ENCODE measurements at places on chromosomes 3 and 15.

DNA sequence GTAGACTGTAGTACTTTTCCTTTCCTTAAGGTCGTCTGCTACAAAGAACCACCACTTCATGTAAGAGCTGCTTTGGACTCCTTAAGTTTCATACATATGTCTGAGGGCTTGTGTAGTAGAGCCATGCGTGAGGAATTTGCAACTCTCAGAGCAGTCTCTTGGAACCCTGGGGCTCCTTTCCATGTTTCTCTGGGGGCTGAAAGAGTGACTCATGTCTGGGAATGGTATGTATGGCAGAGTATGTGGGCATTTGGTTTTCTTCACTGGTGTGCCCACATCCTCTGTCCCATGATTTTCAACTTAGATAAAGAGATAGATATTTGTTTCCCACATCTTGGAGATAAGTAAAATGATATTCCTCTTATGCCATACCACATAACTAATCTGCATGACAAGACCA lies 20.6 kb upstream of the RBM5 start:
- no peak for DNase-seq

GRCh38 chr3:107589454-107589853 lies 66.7 kb downstream of the BBX start:
- no peak for DNase-seq

GRCh38 chr3:194070634-194071409 lies 65.1 kb upstream of the HES1 start:
- peak; percentile 96 for DNase-seq

DNA sequence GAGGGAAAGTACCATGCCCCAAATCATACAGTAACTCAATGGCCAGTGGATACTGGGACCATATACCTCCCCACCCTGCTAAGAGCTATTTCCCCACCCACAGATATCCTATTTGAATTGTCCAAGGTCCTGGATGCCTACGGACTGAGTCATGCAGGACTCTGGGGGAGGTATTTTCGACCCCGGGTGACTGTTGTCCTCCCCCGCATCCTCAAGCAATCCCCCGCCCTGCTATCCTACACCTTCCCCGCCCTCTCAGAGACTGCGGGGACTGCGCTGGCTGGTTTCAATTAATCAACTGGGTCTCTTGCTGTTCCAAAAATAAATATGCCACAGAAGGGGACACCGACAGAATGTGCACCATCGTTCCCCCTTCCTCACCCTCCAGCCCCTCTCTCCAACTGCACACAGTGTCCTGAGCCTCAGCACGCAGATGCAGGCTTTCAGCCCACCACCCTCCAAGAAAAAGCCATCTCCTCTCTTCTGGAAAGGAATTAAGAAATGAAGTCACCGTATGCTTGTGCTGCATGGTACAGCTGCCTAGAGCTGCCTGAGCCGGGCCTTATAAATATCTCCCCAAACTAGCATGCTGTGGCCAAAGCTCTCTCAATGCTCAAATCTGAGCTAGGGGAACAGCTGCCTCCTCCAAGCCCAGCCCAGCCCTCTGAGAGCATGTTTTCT lies 8.1 kb downstream of the CAV3 start:
- no peak for DNase-seq

DNA sequence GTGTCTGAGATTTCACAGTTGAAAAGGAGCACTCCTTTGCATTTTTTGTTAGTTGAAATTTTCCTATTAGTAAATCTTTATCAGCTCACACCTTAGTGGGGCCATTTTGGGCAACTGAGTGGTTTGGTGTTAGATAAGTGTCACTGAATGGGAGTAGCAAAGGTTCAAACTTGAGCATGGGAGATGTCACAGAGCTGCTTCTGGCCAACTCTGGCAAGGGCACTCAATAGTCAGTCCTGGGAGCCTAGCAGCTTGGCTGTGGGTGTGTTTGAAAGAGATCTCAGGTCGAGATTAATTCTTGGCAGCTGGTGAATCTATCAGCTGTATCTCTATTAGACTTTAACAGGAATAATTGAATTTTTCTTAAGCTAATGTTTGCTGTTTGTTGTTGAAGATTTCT lies 579.3 kb downstream of the EDEM1 start:
- DNase-seq, result no peak

- no peak for DNase-seq
These were observed 390.1 kb downstream of the IL20RB start for GRCh38 chr3:137347817-137348368.

DNA sequence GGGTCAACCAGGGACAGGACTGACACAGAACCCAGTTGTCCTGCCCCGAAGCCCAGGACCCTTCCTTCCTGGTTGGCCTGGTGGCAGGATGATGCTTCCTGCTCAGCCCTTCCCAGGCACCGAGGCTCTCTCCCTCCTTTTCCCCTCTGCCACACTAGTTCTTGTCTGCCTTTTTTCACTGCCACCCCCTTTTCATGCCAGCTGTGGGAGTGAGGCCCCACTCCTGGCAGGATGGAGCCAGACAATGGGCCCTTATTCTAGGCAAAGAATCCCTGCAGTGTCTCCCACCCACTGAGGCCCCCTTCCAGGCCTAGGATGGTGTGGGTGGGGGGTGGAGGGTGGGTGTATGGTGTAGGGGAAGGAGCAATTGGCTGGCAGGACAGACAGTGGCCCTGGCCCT lies 1.1 kb upstream of the SCAMP5 start:
- DNase-seq, result peak; percentile 29

DNA sequence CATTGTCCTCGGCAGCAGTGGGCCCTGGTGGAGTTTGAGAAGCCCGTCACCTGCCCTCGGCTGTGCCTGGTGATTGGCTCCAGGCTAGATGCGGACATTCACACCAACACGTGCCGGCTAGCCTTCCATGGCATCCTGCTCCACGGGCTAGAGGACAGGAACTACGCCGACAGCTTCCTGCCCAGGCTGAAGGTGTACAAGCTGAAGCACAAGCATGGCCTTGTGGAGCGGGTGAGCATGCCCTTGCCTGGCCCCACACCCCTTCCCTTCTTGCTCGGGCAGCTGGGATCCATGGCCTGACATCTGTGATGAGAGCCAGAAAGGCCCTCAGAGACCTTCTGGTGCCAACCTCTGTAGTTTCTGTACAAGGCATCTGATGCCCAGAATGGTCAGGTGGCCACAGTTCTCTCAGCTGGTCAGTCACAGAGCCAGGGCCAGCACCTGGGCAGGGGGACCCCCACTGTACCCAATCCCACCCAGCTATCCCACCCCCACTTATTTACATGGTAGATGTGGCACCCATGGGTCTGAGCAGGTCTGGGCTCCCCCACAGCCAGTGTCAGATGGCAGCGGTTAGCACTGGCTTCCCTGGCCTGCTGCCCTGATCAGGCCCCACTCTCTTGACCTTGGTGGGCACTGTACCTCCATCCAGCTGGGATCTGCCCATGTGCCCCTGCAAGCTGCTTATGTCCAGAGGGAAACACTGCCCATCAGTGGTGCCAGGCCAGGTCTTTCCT lies 124.9 kb downstream of the DNAJB8 start:
- DNase-seq, result no peak

GRCh38 chr15:92899948-92900730 lies at the start of gene CHD2:
Gene CHD2, plus strand, starts transcription at chr15:92900324. Its CDS starts 914 bp downstream, at chr15:92901238.
- peak; percentile 89 for DNase-seq

GRCh38 chr3:69941439-69942176 lies 57.9 kb upstream of the SAMMSON start:
- no peak for DNase-seq

- DNase-seq, result no peak
These were observed 222.0 kb downstream of the P3H2 start for GRCh38 chr3:189898559-189899153.

- DNase-seq, result peak; percentile 17
These were observed 81.4 kb upstream of the PXYLP1 start for GRCh38 chr3:141150081-141150830.

DNA sequence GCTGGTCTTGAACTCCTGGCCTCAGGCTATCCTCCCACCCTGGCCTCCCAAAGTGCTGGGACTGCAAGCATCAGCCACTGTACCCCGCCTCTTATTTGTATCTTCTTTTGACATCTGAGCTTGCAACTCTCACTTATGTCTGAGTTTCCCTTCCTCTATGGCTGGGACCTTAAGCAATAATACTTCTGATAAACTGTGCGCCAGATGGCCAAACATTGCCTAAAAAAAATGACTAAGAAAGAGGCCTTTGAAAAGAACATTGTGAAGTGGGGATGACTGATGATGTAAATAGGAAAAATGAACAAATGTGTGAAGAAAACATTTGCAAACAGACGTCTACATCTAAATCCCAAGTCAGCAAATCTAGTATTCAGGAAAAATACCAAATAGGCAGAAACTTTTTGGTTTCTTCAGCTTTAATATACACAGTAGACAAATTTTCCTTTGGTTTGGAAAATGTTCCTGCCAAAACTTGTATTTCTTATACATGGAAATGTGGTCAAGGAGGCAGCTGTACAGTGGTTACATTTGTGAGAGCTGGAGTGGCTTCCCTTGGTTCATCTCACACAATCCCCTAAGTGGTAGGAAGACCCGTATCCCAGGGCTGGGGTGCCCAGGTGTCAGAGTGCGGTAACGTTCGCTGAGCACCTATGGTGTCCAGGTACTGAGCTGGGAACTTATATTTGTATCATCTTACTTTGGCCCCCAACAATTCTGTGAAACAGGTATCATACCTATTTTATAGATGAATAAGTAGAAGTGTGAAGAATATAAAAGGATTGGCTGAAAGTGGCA lies 11.6 kb upstream of the TFRC start:
- no peak for DNase-seq

DNA sequence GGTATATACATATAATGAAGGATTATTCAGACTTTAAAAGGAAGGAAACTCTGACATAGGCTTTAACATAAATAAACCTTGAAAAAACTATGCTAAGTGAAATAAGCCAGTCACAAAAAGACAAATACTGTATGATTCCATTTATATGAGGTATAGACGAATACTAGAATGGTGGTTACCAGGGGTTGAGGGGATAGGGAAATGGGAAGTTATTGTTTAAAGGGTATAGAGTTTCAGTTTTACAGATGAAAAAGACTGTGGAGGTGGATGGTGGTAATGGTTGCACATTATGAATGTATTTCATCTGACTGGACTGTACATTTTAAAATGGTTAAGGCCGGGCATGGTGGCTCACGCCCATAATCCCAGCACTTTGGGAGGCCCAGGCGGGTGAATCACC lies 41.7 kb downstream of the FRMD5 start:
- no peak for DNase-seq

GRCh38 chr15:76669521-76670207 lies 235.5 kb downstream of the SCAPER start:
- no peak for DNase-seq

GRCh38 chr3:160885791-160886286 lies 129.8 kb downstream of the PPM1L start:
- DNase-seq, result peak; percentile 96

GRCh38 chr15:26757141-26757540 lies 15.7 kb downstream of the GABRB3 start:
- no peak for DNase-seq

GRCh38 chr3:70919091-70919490 lies 606.7 kb upstream of the MDFIC2 start:
- no peak for DNase-seq

DNA sequence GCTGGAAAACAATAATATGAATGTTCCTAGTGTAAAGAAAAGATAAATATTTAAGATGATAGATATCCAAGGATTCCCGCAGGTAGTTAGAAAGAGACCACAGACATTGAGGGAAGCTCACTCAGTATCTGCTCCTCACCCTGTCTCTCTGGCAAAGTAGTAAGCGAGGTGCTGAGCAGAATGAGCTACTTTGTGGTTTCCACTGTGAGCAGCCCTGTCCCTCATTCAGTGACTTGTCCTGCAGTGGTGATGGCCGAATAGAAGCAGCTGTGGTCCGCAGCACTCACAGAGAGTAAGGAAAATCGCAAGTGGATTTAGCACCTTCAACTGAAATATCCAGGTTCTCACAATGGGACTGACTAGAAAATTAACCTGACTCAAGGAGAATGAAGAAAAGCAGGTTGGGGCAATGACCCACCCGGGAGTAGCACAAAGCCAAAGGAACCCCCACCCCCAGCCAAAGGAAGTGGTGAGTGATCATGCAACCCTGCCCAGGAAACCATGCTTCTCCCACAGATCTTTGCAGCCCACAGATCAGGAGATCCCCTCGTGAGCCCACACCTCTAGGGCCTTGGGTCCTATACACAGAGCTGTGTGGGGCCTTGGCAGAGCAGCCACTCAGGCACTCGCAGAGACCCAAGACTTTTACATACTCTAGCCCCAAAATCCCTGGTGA lies 21.8 kb upstream of the SLC25A38 start:
- DNase-seq, result no peak

GRCh38 chr3:42699511-42699971 lies 3.1 kb downstream of the HHATL start:
- DNase-seq, result no peak

- no peak for DNase-seq
These were observed 104.2 kb downstream of the MAP4 start for GRCh38 chr3:47912006-47912504.

- no peak for DNase-seq
These were observed 21.0 kb downstream of the SEMA5B start for GRCh38 chr3:123006609-123007008.

DNA sequence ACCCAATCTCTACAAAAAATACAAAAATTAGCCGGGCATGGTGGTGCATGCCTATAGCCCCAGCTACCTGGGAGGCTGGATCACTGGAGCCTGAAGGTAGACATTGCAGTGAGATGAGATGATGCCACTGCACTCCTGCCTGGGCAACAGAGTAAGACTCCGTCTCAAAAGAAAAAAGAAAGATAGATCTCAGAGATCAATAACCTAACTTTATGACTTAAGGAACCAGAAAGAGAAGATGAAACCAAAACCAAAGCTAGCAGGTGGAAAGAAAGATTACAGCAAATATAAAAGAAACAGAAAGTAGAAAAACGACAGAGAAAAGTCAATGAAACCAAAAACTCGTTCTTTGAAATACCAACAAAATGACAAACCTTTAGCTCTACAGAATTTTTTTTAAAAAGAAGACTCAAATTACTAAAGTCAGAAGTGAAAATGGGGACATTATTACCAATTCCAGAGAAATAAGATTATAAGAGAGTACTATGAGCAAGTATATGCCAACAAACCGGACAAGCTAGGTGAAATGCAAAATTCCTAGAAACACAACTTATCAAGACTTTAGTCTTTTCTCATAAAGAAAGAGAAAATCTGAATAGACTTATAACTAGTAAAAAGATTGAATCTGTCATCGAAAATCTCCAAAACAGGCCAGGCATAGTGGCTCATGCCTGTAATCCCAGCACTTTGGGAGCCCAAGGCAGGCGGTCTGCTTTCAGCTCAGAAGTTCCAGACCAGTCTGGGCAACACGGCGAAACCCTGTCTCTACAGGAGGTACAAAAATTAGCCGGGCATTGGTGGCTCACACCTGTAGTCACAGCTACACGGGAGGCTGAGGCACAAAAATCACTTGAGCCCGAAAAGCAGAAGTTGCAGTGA lies 35.0 kb downstream of the ACAP2 start:
- DNase-seq, result no peak
